ELF-1 (cell line): ENCODE measurements at places on chromosomes 3 and 15.

DNA sequence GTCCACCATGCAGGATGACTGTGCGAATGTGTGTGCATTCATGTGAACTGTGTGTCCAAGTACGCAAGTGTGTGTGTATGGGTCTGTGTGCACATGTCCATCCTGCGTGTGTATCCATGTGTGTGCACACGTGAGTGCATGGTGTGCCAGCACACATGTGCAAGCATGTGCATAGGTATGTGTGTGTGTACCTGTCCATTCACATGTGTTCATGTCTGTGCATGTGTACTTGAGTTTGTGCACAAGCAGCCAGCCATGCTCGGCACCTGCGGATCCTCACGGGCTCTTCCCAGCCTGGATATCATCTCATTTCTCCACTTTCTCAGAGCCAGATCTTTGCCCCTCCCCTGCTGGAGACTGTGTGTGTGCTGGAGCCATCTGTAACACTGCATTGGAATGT is 18.7 kb upstream of the PLXNA1 start:
- DNase-seq = no peak

- no peak for DNase-seq
Measured at GRCh38 chr3:113103588-113103987, 107.8 kb upstream of the BOC start.

GRCh38 chr3:70849911-70850699 is 537.7 kb upstream of the MDFIC2 start:
- no peak for DNase-seq

DNA sequence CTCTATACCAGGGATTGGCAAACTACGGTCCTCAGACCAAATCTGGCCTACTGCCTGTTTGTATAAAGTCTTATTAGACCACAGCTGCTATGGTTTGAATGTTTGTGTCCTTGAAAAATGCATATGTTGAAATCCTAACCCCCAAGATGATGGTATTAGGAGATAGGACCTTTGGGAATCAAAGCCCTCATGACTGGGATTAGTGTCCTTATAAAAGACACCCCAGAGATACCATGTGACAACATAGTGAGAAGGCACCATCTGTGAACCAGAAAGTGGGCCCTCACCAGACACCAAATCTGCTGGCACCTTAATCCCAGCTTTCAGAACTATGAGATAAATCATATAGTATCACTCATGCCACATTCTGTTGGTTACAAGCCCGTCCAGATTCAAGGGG is 7.4 kb downstream of the HMCES start:
- DNase-seq = no peak

- DNase-seq = no peak
Measured at GRCh38 chr3:103052236-103052830, 617.5 kb downstream of the ZPLD1 start.

DNA sequence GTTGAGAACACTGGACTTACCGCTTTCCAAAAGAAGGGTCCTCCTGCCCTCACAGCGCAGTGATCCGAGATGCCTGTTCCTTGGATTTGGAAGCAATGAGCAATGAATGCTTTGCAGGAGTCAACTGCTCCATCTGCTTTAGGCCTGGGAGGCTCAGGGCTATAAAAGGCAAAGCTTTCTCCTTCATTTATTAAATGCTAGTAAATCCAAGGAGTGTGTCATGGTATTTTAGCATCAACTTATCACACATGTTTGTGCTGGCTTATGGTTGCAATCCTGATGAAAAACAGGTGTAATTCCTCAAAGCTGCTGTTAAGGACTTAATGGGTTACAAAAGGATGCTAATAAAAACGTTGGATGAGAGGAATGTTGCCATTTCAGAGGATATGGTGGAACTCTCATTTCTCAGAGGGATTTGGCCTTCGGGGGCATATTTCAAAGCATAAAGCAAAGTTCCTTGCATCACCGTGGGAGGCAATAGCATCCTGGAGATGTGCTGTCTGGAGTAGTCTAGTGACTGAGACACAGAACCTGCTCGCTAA is 158.5 kb upstream of the TPM1 start:
- DNase-seq = no peak

DNA sequence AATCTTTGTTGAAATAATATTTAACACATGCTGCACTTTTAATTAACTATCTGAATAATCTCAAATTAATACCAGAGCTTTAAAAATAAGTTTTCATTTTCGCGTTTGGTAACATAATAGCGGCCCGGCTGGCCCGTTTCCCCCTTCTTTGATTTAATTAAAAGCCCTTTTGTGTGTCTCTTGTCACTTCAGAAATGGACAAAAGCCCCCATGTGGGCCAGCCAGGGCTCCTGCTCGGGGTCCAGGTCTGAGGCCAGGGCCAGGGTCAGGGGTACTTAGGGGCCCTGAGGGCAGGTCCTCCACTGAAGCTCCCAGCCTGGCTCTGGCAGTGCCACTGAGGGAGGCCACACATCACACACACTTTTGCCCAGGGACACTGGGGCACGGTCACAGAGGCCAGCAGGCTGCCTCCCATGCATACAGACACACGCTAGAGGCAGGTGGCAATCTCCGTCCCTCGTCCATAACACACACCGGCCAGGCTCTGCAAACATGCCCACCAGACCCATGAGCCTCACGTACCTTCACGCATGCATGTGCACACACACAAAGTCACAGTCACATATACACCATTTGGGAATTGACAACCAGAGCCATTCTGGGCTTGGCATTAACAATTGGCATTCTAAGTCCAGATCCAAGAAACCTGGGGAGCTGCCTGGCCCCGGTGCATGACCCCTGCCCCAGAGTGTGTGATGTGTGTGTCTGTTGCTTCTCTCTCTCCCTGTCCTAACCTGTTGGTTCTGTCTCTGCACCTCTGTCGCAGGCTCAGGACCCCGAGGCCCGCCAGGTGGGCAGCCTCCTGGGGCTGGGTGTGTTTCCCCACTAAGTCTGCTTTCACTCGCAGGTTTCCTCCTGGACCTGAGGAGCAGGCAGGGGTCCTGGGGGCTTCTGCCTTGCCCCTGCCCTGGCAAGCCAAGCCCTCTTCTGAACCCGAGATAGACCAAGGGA is 38.5 kb downstream of the DNAJB8 start:
- DNase-seq = no peak

DNA sequence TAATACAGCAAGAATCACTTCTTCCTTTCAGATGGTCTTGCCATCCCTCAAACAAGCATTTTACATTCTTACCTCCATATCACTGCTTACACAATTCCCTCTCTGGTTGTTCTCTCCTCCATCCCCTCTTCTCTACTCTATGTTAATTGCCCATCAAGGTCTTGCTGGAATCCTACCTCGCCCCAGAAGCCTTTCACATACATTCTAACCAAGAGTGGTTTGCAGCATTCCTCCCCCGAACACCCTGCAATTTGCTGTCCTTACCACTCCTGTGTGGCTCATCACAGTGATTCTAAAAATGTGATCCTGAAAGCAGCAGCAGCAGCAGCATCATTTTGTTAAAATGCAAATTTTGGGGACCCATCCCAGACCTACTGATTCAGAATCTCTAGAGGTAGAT is 30.6 kb downstream of the TNIK start:
- DNase-seq = peak; percentile 27

GRCh38 chr3:159817126-159817525 is 171.5 kb upstream of the IL12A start:
- no peak for DNase-seq

DNA sequence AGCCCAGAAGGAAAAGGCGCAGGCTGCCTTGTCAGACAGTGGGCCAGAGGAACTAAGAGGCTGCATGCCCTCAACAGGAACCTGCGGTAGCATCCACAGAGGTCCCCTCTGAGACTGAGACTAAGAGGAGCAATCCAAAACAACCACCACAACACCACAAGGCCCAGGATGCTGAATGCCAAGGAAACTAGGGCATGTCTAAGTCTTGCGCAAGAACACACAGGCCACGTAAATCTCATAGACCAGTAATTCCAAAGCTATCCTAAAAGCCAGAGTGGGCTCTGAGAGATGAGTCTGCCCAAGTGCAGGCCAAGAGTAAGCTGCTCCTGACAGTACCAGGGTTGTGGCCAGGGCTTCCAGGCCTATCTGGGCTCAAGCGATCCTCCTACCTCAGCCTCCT is 12.9 kb downstream of the MON1A start:
- no peak for DNase-seq
